ENCODE measurements at places on chromosomes 5 and 9.

GRCh38 chr5:59065554-59065953 is 482.7 kb downstream of the RAB3C start:
- DNase-seq, result no peak

GRCh38 chr5:95519681-95520080 is 35.1 kb downstream of the SKIC3 start:
- no peak for DNase-seq

DNA sequence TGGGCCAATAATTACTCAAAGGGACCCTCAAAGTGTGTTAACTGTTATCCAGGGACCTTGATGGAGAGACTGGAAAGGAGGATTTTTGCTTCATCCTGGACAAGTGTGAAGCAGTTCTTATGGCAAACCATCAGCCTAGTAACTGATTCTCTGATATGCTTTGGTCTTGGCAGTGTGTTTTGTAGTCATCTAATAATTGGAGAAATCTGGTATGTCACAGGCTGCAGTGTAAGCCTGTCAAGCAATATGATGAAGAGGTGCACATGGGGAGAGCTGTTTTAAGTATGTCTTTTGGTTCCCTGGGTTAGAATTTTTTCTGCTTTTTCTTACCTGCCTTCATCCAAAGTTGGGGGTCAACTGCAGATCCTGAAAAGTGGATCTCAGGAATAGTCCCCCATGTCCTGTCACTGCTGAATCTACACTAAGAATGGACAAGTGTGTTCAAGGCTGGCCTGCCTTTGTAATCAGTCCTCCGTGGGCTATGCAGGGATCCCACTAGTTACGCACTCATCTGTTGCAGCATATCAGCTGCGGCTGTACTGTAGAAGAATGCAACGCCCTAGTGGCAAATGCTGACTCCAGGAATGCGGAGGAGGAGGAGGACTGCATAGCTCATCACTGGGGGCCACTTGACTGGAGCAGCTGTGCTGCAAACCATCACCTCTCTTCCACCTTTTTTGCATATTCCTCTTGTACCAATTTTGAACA is 1.9 kb downstream of the SPTAN1 start:
- DNase-seq, result no peak

- DNase-seq, result no peak
Measured at GRCh38 chr9:38202336-38202938, 133.4 kb upstream of the SHB start.

DNA sequence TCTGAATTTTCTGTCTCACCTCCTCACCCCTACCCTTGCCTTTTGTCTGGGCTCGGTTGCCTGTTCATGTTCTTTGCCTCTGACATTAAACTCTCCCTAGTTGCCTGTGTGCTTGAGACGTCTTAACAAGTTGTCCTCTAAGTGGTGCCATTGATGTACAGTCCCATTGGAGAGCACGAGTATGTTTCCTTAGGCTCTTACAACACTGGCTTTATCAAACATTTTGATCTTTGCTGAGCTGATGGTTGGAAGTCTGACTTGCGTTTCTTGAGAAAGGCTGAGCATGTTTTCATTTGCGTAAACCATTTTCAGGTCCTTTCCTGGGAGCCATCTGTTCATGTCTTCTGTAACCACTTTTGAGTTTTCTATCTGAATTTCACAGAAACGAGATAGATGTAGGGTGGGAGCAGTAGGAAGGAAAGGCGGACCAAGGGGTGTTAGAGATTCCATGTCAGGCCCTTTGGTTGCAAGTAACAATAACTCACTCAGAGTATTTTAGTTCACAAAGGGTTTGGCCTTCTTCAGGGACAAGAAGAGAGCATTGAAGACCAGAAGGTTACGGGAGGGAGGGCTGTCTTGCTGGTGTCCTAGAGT is 35.4 kb downstream of the OTULIN start:
- DNase-seq, result no peak

DNA sequence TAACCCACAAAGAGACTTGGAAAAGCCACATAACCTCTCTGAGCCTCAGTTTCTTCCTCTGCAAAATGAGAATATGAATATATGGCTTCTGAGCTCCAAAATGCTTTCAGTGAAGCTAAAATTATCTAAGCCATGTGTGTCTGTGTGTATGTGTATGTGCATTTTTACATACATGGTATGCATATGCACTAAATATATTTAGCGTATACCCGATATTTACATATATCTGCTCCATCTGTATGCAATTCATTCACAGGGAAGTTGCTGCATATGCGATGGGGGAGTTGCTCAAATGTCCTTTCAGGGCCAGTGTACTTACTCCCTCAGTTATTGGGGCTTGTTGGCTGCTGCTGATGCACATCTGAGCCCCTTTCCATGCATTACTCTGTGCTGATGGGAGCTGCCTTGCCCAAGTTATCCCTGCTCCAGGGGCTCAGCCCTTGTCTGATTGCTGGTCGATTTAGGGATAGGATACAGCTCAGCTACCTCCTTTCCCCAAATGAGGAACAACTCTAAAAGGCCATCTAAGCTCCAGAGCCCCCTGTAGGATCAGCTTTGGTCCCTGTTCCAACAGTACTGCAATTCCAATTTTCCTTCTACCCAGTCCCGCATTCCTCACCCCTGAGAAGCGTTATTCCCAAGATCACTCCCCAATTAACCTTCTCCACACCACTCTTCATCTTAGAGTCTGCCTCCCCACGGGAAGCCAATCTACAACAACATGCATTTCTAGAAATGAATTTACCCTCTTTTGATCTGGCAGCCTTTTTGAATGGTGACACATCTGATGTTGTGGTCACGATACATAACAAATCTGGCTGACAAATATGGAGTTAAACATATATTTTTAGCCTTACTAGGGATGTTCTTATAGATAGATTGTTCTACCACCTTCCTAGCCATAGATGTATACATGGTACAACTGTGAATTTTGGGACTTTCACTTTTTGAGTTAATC is 15.9 kb downstream of the RHOBTB3 start:
- DNase-seq, result no peak

- DNase-seq, result no peak
Measured at GRCh38 chr5:107515521-107516080, 155.1 kb downstream of the EFNA5 start.

DNA sequence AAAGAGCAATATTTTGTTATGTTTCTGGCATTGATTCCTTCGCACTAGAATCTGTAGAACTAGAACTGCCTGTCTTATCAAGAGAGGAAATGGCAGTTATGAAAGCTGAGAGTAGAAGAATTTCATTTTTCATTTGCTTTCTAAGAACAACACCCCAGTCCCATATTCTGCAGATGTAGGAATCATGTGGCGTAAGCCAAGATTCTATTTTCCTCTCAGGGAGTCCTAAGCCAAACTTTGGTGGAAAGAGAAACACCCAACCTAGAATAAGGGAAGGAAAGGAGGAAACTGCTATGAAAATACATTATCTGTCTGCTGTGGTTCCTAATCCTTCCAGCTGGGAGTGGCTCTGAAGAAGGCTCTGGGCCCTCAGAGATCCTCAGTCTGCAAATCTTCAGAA is 1176.9 kb upstream of the C9orf72 start:
- no peak for DNase-seq

DNA sequence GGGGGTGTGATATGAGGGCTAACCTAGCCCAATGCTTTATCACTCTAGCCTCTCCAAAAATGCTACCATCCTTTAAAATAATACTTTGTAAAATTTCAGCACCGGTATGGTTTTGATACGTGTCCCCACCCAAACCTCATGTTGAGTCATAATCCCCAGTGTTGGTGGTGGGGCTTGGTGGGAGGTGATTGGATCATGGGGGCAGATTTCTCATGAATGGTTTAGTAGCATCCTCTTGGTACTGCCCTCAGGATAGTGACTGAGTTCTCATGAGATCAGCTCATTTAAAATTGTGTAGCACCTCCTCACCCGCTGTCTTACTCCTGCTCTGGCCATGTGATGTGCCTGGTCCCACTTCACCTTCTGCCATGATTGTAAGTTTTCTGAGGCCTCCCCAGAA is 35.0 kb upstream of the ANKH start:
- no peak for DNase-seq

DNA sequence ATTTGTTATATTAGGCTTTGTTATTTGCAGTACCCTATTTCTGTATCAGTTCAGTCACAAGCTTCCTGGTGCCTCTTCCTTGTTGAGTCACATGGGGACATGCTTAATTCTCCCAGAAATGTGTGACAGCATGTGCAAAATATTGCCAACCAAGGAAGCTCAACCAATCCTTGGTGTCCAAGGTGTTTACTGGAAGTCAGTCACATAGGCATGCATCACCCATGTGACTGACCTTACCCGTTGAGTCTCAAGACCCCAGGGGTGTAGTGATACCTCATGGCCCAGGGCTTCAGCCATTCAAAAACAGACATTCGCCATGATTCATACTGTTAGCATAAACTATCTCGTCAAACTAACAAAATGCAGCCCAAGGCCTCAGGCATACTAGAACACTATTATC is 9.3 kb upstream of the ANKDD1B start:
- no peak for DNase-seq

GRCh38 chr9:36876056-36876455 is 158.0 kb downstream of the PAX5 start:
- DNase-seq, result no peak

GRCh38 chr9:77392328-77392727 is 215.0 kb downstream of the VPS13A start:
- DNase-seq, result no peak

DNA sequence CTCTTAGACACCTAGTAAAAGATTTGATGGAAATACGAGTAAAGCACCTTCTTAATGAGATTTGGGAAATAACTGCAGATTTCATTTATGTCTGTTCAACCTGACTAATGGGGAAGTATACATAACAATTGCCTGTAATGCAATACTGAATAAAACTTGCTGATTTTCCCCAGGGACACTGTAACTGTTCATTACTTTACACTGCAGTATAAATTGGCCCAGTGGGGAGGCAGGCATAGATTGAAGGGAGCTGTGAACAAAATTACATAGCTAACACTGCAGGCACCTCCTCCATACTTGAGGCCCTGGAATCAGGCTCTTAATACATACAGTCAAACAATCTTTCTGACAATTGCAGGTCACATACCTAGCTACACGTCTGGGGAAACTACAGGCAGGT is 216.2 kb downstream of the PTPRD start:
- DNase-seq, result no peak

GRCh38 chr9:15889555-15889954 is 336.7 kb downstream of the CCDC171 start:
- no peak for DNase-seq

DNA sequence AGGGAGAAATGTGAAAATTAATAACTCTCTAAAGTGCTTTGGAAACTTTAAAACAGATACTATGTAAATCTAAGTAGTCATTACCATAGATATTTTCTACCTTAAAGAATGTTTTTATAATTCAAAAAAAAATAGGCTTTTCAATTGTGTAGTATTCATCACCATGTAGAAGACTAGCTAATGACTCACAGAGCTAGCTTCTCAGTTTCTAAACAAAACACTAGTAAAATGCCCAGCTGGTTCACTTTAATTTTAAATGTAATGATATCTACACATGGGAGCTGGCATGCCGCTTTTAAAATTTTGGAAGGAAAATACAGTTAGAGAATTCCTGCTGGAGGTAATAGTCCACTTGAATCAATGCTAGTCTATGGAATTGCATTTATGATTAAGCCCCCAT is 509.8 kb downstream of the CSNK1G3 start:
- no peak for DNase-seq

DNA sequence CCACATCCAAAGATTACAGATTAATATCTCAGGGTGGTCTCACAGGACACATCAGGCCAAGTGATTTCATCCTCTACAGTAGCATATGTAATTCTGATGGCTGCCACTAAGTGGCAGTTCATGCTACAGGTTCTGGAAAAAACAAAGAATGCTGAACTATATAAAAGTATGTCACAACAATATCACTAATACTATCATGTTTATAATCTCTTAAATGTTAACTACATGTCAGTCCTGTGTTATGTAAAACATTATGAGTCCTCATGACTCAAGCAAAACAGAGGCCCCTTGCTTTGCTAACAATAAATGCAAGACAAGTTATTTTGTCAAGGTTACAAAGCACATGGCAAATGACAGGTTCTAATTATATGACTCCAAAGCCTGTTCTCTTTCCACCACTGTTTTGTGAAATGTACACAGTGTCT is 233.2 kb downstream of the FBXL17 start:
- DNase-seq, result no peak

- no peak for DNase-seq
Measured at GRCh38 chr5:151682751-151683331, 3.9 kb downstream of the SPARC start.

- DNase-seq, result no peak
Measured at GRCh38 chr9:108180541-108180940, 675.2 kb downstream of the ACTL7B start.

GRCh38 chr5:82849885-82850284 is 227.3 kb downstream of the TMEM167A start:
- DNase-seq, result no peak

GRCh38 chr5:147427521-147428401 is 82.1 kb downstream of the DPYSL3 start:
- DNase-seq, result no peak

DNA sequence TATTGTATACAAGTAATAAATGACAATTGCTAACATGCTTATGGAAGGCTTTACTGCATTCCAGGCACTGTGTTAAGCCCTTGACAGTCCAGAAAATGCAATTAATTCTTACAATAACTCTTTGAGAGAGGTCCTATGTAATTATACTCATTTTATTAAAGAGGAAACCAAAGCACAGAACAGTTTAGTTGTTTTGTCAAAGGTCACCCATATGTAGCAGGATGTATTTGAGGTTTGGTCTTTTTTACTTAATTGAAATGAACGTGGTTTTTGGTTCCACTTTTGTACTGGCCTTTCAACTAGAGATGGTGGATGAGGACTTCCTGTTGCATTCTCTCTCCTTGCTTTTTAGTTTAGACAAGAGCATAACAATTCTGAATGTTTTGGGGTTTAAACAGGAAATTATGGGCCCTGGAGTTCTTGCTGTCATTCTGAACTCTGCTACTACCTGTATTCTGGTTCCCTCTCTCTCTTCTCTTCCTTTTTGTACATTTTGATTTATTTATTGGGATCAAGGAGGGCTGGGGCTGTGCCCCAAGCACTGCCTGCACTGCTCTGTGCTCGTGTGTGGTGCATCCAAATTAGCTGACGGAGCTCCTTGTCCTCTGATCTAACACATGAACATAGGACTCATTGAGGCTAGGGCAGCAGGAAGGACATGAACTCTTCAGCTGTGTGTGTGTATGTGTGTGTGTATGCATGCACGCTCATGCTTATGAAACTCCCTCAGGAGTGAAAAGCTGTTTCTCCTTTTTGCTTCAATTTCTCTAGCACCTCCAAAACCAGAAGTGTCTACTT is 47.4 kb downstream of the SLC28A3 start:
- DNase-seq, result no peak

- no peak for DNase-seq
Measured at GRCh38 chr9:86637515-86637914, 283.3 kb upstream of the TUT7 start.

- no peak for DNase-seq
Measured at GRCh38 chr9:134395737-134396257, 69.5 kb downstream of the RXRA start.

- no peak for DNase-seq
Measured at GRCh38 chr9:128729302-128729701, 5.4 kb upstream of the ZDHHC12 start.

Measured in T-cell (primary cell).